ENCODE measurements at places on chromosomes 4 and X. TPM values are rescaled to one million over a fixed set of nuclear protein-coding genes. Genes with fewer than 3 reads are reported as not detected.

The UCP1 gene
- total RNA-seq: not detected

The CXCL5 gene
- total RNA-seq: 0.33 TPM

The MAPK10 gene
- under 0.01 TPM for total RNA-seq

The CORIN gene
- total RNA-seq: 0.33 TPM

The SSX4 gene
- total RNA-seq: not detected

The RENBP gene
- total RNA-seq: 9.8 TPM

Data from vein endothelial cell (primary cell).